Stimulated activated CD8-positive, alpha-beta memory T cell treated with anti-CD3 and anti-CD28 coated beads, Interleukin-7, amount 100 ng/mL, for 48 hours (primary cell): ENCODE measurements at places on chromosomes 11 and 22.

DNA sequence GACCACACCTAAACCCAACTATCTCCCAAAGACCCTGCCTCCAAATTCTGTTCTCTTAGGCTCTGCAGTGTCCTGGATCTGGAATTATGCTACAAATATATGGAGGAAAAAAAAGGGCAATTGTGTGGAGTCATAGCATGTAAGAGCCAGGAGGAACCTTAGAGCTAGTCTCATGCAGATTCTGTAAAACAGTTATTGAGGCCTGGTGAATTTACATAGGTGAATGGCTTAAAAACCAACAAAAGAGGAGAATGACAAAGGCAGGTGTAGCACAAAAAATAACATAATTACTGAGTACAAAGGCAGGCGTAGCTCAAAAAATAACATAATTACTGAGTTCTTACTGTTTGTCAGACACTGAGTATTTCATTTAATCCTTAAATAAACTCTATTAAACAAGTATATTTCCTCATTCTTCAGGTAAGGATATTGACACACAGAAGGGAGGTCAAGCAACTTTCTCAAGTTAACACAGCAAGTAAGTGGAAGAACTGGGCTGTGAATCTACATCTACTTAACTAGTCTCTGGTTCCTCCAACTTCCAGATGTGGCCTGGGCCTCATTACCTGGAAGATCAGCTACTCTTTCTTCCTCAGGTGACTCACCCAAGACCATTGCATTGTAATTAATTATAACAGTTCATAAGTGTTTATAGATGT is 938.9 kb upstream of the TENM4 start:
- DNase-seq = no peak

GRCh38 chr22:20238536-20238900 is 29.6 kb downstream of the RTN4R start:
- DNase-seq = peak; percentile 42

DNA sequence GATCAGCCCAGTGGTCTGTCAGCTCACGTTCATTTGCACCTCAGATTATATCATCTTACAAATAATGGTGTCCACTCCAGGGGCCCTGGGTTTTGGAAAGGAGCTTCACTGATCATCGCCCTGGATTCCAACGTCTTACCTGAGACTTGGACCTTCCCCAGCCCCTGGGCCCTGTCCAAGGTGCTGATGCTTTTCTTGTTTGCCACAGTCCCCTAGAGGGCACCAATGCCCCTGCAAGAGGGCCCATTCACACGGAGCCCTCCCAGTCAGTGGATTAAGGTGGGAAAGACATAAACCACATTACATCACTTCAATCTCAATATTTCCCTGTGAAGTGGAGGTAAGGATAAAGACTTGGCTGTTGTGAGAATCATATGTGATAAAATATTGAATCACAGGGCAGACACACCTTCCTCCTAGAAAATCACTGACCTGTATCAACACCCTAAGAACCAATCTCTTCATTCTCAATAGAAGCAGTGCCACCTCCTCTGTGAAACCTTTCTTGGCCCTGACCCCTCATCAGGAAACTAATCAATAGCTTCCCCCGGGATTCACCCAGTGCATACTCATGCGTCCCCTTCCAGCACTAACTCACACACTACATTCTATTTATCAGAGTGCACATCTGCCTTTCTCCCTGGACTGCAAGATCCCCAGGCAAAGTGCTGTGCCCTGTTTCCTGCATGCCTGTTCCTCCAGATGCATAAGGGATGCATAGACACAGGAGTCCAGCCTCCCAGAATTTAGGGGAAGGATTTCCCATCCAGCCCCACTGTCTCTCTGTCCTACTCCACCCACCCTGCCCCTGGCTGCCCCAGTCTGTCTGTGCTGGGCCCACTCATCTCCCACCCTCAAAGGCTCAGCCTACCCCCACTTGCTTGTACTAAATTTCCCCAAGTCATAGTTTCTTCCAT is 167.0 kb downstream of the BUD13 start:
- peak; percentile 10 for DNase-seq

DNA sequence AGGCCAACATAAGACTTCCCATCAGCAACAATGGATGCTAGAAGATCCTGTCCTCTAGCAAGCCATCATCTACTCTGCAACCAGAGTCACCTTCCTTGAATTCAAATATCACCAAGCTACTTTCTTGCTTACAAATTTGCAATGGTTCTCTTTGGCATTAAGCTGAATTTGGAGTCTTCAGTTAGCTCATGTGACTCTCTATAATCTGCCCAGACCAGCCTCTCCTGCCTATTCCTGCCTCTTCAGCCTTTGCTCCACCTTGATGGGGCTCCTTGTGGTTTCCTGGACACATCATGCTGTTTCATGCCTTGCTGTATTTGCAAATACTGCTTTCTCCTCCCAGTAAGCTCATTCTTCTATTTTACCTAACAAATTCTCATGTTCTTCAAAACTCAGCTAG is 82.3 kb downstream of the RASSF10 start:
- DNase-seq = no peak

DNA sequence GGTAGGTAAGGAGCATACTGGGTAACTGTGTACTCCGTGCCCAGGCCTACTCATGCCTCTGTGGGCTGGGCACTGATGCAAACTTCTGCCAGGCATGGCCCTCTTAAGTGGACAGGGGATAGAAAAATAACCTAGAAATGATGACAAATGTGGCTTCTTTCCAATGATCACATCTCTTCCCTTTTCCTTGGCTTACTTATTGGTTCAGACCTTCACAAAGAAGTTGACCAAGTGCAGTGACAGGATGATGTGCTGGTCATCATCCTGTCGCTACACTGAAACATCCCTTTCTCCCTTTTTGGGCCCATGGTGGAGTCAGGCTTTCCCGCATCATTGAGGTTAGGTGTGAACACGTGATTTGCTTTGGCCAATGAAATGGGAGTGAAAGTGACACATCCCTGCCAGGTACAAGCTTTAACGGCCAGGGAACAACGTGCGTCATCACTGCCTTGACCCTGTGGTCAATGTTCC is 31.8 kb upstream of the APOBEC3A start:
- DNase-seq = no peak

- DNase-seq = no peak
These were observed 28.7 kb downstream of the INCENP start for GRCh38 chr11:62152245-62153086.

GRCh38 chr11:33158596-33159275 is 2.5 kb downstream of the CSTF3 start:
- DNase-seq = no peak

DNA sequence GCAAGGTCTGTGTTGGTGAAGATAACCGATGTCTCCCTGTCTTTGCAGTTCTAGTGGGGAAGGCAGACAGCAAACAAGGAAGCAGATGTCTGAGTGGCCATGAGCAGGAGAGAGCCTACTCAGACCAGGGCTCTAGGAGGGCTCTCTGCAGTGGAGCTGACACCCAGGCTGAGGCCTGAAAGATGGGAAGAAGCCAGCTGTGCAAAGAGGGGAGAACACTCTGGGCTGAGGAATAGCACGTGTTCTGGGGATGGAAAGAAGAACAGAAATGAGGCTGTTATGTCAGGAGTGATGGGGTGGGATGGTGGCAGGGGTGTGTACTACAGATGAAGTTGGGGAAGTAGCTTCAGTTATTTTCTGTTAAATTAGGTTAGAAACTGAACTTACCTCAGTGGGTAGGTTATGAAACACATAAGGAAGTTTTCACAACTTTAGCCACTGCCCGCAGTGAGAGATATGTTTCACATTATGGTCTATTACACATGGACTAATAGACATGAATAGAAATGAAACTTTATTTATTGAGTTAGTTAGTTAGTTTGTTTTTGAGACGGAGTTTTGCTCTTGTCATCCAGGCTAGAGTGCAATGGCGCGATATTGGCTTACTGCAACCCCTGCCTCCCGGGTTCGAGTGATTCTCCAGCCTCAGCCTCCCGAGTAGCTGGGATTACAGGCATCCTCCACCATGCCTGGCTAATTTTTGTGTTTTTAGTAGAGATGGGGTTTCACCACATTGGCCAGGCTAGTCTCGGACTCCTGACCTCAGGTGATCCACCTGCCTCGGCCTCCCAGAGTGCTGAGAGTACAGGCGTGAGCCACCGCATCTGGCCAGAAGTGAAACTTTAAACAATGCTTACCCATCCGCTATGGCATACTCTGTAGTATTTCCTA is 7.8 kb downstream of the DCPS start:
- DNase-seq = no peak

DNA sequence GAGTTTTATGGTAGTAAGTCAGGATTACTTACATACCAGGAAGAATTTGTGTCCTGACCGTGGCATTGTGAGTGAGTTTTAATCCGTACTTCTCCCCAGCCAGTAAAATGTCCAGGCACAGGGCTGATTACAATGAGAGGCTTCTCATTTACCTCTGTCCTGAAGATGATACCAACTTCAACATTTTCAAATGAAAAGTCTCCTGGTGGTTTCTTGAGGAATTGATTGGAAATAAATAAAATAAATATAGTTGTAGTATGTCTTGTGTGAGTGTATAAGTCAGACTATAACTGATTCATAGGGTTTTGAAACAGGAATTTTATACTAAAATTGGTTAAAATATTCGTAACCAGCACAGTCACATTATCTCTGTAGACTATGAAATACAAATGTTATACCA is 382.5 kb downstream of the ETS1 start:
- DNase-seq = no peak

GRCh38 chr11:109088086-109088485 is 333.9 kb upstream of the C11orf87 start:
- no peak for DNase-seq
